Glomerular endothelial cell (primary cell): ENCODE measurements at places on chromosomes 12 and 14. TPM values are rescaled to one million over a fixed set of nuclear protein-coding genes. Genes with fewer than 3 reads are reported as not detected.

- no peak for DNase-seq
Measured at GRCh38 chr14:94386085-94387031, 2.0 kb downstream of the SERPINA1 start.

- no peak for DNase-seq
Measured at GRCh38 chr12:119699199-119699760, 31.3 kb downstream of the PRKAB1 start.

Gene LRP1-AS
- total RNA-seq: not detected in 2 replicates

Gene TMPRSS12
- total RNA-seq: not detected in 2 replicates
